Heart left ventricle (tissue), 16 donors: ENCODE measurements at places on chromosomes 2 and 18. TPM values are rescaled to one million over a fixed set of nuclear protein-coding genes. Genes with fewer than 3 reads are reported as not detected.
A peak's percentile ranks its signal among the peaks of the same experiment; 100 is the strongest.

Gene KCNF1
- not detected for total RNA-seq

GRCh38 chr2:46504685-46505471 lies 25.5 kb downstream of the TMEM247 start:
- no peaks in the 10 kb centered on the region for H3K27me3 ChIP-seq
- no peak for DNase-seq
- H3K4me3 ChIP-seq, result no peak overlapping the region
- H3K27ac ChIP-seq, result no peak overlapping the region
- peaks cover 5% of the 10 kb centered on the region for H3K4me1 ChIP-seq
- no peaks in the 10 kb centered on the region for H3K36me3 ChIP-seq

GRCh38 chr2:44638649-44639048 lies 276.9 kb downstream of the CAMKMT start:
- H3K27me3 ChIP-seq, result no peaks in the 10 kb centered on the region
- DNase-seq, result peak; percentile 44
- no peaks in the 10 kb centered on the region for H3K36me3 ChIP-seq
- H3K4me3 ChIP-seq, result no peak overlapping the region

DNA sequence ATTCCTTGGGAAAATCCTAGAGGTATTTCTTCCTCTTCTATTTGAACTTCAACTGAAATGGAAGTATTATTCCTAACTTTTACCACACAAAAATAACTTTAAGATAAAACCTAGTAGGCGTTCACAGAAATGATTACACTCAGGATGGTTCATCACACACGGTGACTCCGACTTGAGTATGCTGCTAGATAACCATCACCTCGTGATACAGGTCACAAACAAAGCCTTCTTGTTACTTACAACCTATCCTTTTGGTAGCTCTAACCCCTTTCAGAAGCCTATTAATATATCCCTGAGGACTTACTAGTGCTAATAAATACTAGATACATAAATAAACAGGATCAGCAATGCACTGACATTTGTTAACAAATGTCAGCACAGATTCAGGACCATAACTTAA lies 101.0 kb upstream of the DNER start:
- H3K27ac ChIP-seq, result no peak overlapping the region
- H3K4me1 ChIP-seq, result peaks cover 4% of the 10 kb centered on the region
- H3K4me3 ChIP-seq, result no peak overlapping the region
- H3K36me3 ChIP-seq, result peaks cover 45% of the 10 kb centered on the region
- H3K27me3 ChIP-seq, result no peaks in the 10 kb centered on the region

GRCh38 chr2:120037995-120038541 lies 25.2 kb downstream of the EPB41L5 start:
- H3K36me3 ChIP-seq, result no peaks in the 10 kb centered on the region
- no peaks in the 10 kb centered on the region for H3K27me3 ChIP-seq
- no peaks in the 10 kb centered on the region for H3K4me1 ChIP-seq
- no peak for DNase-seq
- H3K4me3 ChIP-seq, result no peak overlapping the region
- H3K27ac ChIP-seq, result no peak overlapping the region

- H3K36me3 ChIP-seq, result no peaks in the 10 kb centered on the region
- no peak overlapping the region for H3K27ac ChIP-seq
- DNase-seq, result no peak
- no peaks in the 10 kb centered on the region for H3K4me1 ChIP-seq
Observed at GRCh38 chr2:184834699-184835397, 236.5 kb downstream of the ZNF804A start.

GRCh38 chr18:31424383-31424988 lies 23.1 kb upstream of the DSG3 start:
- DNase-seq, result no peak
- no peaks in the 10 kb centered on the region for H3K27me3 ChIP-seq
- no peaks in the 10 kb centered on the region for H3K4me1 ChIP-seq
- H3K27ac ChIP-seq, result no peak overlapping the region
- H3K4me3 ChIP-seq, result no peak overlapping the region

DNA sequence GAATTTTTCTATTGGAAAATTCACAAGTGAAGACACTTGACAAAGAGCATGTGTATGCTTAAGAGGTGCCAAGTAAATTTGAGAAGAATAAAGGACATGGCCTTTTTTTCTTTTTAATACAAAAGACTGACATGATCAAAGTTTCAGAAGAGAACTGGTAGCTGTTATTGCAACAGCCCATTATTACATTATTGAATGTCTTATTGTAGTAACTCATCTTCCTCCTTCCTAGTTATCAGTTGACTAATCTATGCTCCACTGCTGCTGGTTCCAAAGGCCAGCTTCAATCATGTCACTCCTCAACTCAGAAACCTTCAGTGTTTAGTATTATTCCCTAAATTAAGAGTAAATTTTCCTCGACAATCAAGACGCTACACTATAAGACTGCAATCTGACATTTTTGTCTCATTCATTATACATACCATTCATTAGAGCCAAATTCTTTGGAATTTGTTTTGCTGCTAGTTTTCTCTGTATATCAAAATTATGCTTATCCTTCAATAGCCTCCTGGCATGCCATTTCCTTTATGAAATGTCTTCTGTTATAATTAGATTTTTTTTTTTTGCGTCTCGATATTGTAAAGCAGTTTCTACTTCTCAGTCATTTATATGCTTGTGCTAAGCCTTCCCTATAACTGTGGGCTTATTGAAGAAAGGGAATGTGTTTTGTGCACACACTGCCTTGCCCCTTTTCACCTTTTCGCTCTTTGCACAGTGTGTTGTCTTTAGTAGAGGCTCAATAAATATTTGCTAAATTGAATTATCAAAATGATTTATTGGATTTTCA lies 27.9 kb downstream of the ITGA4 start:
- no peak overlapping the region for H3K27ac ChIP-seq
- no peak overlapping the region for H3K4me3 ChIP-seq
- H3K36me3 ChIP-seq, result no peaks in the 10 kb centered on the region
- no peaks in the 10 kb centered on the region for H3K4me1 ChIP-seq
- H3K27me3 ChIP-seq, result no peaks in the 10 kb centered on the region
